ENCODE measurements at places on chromosomes 5 and 9. TPM values are rescaled to one million over a fixed set of nuclear protein-coding genes. Genes with fewer than 3 reads are reported as not detected.
A peak's percentile ranks its signal among the peaks of the same experiment; 100 is the strongest.

Gene LCN12
- total RNA-seq, result 2.9 TPM

- DNase-seq, result no peak
Measured at GRCh38 chr9:118618084-118618483, 751.2 kb downstream of the BRINP1 start.

Gene SPINK4
- not detected for total RNA-seq

Gene FRRS1L
- total RNA-seq, result 1.8 TPM

- DNase-seq, result no peak
Measured at GRCh38 chr5:16127865-16128544, 51.6 kb downstream of the MARCHF11 start.

- no peak for DNase-seq
Measured at GRCh38 chr5:52961274-52961681, 27.9 kb upstream of the ITGA2 start.

DNA sequence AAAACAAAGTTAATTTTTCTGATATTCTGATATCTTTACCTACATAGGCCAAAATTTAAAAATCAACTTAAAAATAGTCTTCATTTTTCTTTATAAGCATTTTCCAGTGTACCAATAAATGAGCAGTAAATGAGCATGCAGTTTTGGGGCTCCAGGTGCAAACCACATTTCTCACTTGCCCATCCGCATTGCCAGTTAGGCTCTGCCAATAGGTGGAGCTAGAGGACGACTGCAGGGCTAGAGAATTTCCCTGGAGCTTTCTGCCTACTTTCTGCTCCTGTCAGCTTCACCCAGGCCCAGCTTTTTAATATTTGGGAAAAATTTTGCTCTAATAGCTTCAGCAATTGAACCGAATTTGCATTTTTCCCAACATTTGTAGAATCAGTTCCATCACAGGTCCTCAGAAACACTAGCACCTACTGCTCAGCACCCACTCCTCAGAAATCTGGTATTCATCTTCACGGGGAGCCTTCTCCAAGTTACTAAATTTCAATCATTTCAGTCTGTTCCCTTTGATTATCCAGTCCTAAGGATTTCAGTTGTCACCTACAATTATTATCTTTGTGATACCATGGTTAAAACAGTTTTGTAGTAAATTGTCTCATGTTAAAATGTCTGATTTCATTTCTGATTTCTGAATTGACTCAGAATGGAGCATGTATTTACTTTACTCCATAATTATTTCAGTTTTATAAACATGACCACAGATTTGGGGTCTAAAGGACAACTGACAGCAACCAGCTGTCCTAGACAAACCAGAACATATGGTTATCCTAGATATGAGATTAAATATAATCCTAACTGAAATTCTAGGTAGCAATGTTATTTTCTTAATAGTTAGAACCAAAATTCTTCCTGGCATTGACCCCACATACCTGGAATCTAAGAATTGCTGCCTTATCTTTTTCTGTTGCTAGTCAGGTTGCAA is 104.6 kb upstream of the FAM174A start:
- DNase-seq, result no peak

Gene HTR4
- 0.22 TPM for total RNA-seq

Gene FOXD4L4
- total RNA-seq, result not detected

GRCh38 chr5:113102121-113102531 is 125.5 kb downstream of the DCP2 start:
- no peak for DNase-seq

DNA sequence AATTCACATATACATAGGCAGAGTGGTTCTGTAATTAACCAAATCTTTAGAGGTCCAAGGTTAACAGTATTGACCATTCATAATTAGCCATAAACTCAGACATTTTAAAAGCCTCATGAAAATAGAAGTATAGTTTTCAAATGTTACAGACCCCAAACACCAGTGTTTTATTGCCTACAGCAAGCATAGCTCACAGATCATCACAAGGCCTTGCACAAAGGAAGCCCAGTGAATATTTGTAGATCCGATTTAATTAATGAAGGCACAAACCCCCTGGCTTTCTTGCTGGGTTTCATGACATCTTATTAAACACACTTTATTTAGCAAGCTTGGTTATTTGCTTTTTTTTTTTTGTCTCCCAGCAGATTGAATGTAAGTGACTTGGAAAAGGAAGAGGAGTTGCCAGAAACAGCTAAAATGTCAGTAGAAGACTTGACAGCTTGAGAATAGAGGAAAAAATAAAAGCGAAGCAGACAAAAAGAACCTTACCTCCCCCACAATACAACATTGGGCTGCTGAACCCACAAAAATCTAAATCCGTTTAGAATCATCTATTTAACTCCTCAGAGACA is 283.9 kb upstream of the TNC start:
- no peak for DNase-seq

DNA sequence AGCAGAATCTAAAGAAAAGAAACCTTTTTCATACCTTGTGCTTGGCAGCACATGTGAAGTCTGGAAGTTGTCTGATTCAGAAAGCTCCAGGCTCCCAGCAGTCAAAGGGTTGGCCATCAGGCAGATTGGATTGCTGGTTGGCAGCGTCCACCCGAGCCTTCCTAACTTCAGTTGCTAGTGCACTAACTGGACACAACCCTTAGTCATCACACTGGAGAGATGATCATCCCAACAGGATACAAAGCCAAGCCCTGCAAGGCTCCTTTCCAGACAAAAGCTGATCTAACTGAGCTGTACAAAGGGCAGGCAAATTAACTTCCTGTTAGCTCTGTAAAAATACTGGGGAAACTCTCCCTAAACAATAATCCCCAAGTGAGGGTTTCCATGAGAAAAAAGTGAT is 185.6 kb downstream of the SNX18 start:
- DNase-seq, result no peak

Gene CNTNAP3
- 7.4 TPM for total RNA-seq

DNA sequence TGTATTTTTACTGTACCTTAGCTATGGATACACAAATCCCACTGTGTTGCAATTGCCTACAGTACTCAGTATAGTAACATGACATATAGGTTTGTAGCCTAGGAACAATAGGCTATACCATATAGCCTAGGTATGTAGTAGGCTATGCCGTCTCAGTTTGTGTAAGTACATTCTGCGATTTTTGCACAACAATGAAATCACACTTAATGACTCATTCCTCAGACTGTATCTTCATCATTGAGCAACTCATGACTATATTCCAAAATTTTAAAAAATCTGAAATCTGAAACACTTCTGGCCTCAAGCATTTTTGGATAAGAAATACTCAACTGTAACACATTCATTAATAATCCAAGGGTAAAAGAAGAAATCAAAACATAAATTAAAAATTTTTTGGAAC is 666.8 kb upstream of the GRAMD2B start:
- no peak for DNase-seq

Gene NTNG2
- 1.4 TPM for total RNA-seq

Gene PTGER4
- 8.5 TPM for total RNA-seq

DNA sequence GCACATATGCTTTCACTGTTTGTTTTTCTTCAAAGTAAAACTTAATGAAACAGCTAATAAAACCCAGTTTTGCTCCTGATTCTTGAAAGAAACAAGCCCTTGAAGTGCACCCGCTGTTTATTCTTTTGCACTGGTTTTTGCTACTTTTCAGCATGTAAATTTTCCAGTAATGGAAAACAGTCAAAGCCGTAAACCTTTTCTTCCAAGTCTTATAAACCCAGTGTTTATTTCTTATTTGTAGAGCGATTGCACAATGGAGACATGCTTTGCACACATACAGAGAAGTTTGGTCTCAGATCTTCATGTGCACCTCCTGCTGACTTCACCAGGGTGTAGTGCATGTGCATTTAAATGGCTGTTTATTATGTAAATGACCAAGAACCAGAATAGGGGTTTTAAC is 51.8 kb downstream of the ATG10 start:
- no peak for DNase-seq

DNA sequence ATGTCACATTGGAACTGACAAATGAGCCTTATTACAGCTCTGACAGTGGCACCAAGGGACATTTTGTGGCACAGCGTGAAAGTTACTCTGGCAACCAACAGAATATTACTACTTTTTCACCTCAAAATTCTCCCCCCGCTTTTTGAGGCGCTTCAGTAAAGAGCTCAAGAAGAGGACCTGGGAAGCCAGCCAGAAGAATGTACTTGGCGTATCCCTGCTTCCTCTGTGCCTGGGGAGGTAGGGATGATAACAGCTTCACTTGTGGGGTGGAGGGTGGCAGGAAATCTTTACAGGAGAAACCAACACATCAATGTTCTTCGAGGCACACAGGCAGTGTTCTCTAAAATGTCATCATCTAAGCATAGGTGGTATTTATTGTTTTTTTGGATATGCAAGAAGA is 624.1 kb downstream of the NR2F1-AS1 start:
- no peak for DNase-seq

Gene FABP6
- total RNA-seq, result 3.5 TPM

- no peak for DNase-seq
Measured at GRCh38 chr5:172527559-172527958, 73.2 kb upstream of the SH3PXD2B start.

- no peak for DNase-seq
Measured at GRCh38 chr9:110626101-110626829, 42.3 kb upstream of the MUSK start.

GRCh38 chr5:169964246-169964645 is 16.0 kb downstream of the INSYN2B start:
- DNase-seq, result no peak

Gene PCYOX1L
- total RNA-seq, result 2.7 TPM

Gene SPINK6
- not detected for total RNA-seq

Gene TMEM174
- not detected for total RNA-seq

DNA sequence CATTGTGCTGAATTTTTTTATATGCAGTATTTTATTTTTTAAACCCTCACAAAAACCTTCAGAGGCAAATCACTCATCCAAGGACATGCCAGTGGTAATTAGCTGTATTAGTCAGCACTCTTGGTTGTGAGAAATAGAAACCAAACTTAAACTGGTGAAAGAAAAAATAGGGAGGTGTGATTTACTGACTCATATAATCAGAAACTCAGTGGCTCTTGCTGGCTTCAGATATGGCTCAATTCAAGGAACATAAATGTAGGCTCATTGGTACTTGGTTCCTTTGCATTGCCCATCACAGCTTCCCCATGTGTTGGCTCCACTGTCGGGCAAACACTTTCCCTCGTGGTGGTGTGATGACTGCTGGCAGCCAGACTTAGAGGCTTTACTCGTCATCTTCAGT is 497.2 kb downstream of the MAT2B start:
- DNase-seq, result no peak

- DNase-seq, result peak; percentile 37
Measured at GRCh38 chr9:135147938-135148337, 60.5 kb downstream of the OLFM1 start.

Gene GABRA1
- total RNA-seq, result not detected

DNA sequence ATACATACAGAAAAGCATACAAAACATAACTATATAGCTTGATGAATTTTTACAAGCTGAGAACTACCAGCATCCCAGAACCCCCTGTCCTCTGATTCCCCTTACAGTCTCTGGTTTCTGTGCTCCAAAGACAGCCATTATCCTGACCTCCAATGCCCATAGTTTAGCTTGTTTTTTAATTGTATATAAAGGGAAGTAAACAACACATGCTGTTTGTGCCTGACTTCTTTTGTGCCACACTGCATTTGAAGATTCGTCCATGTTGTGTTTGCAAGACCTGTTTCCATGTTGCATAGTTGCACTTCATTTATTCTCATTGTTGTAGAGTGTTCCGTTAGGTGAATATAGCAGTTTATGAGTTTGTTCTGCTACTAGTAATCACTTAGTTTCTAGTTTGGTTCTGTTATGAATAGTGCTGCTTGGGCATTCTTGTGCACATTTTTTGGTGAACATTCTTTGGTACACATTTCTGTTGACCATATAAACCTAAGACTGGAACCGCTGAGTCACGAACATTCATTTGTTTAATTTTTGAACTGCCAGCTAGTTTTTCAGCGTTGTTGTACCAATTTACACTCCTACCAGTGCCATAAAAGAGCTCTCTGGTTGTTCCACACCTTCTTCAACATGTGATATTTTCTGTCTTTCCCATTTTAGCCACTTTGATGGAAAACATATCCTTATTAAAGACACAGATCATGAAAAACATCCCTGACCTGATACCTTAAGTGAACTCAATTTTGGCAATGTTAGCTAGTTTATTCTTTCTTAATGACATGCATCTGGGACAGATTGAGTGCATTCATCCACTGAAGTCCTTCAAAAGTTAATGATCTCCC is 78.1 kb upstream of the ANXA1 start:
- no peak for DNase-seq

Gene KLF4
- 36.9 TPM for total RNA-seq

DNA sequence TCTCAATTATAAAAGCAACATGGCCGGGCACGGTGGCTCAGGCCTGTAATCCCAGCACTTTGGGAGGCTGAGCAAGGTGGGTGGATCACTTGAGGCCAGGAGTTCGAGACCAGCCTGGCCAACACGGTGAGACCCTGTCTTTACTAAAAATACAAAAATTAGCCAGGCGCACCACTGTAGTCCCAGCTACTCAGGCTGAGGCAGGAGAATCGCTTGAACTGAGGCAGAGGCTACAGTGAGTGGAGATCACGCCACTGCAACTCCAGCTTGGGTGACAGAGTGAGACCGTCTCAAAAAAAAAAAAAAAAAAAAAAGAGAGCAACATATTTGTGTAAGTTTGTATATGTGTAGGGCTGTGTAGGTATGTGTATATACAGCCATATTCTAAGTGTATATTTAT is 7.5 kb downstream of the RPS6 start:
- DNase-seq, result no peak

Gene HSD17B4
- 297 TPM for total RNA-seq

DNA sequence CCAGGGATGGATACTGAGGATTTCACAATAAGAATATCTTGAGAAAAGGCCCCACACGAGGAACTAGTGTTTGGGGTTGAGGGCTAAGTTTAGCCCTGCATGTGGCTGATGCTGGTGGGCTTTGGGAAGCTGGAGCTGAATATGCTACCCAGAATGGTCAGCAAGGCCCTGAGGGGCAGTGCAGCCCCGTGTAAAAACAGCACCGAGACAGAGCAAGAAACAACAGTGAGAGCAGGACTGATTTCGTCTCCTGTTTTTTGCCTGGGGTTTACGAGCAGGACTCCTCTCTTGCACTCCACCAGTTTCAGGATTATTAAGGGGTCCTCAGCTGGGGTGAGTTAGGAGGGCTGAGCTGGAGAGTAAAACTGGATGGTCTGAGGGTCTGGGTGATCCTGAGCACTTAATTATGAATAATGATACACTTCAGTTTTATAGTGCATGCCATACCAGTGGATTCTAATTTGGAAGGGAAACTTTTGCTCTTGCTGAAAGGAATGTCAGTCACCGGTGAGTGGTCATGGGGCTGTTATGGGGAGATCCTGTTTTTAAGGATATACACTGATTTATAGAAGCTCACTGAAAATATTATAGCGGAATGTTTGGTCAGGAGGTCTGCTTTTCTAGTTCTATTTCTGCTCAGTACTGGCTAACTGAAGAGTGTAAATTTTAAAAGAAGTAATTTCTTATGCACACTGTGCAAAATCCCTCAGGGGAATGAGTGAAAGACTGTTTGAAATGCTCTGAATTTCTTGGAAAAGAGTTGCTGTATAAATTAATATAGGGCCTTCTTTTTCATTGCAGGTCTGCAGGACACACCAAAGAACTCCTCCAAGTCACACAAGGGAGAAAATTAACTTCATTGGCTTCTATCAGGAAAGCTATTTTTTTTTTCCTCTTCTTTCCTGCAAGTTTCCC is 42.7 kb upstream of the NFIB start:
- DNase-seq, result no peak

Gene FOXD4
- total RNA-seq, result not detected
